ENCODE measurements at places on chromosomes 2 and 18. TPM values are rescaled to one million over a fixed set of nuclear protein-coding genes. Genes with fewer than 3 reads are reported as not detected.

PPP1R1C gene
- total RNA-seq = not detected

FZD7 gene
- total RNA-seq = 0.06 TPM

CAPN14 gene
- total RNA-seq = 0.67 TPM

ARID5A gene
- 181 TPM for total RNA-seq

TACR1 gene
- not detected for total RNA-seq

GALNT13 gene
- not detected for total RNA-seq

ORC4 gene
- 31.9 TPM for total RNA-seq

ASPRV1 gene
- total RNA-seq = 0.73 TPM

ARHGEF33 gene
- total RNA-seq = not detected

EPHA4 gene
- total RNA-seq = 13.8 TPM

GRCh38 chr2:86809481-86810121 is 18.9 kb upstream of the CD8A start:
- ATAC-seq = no peak

DNA sequence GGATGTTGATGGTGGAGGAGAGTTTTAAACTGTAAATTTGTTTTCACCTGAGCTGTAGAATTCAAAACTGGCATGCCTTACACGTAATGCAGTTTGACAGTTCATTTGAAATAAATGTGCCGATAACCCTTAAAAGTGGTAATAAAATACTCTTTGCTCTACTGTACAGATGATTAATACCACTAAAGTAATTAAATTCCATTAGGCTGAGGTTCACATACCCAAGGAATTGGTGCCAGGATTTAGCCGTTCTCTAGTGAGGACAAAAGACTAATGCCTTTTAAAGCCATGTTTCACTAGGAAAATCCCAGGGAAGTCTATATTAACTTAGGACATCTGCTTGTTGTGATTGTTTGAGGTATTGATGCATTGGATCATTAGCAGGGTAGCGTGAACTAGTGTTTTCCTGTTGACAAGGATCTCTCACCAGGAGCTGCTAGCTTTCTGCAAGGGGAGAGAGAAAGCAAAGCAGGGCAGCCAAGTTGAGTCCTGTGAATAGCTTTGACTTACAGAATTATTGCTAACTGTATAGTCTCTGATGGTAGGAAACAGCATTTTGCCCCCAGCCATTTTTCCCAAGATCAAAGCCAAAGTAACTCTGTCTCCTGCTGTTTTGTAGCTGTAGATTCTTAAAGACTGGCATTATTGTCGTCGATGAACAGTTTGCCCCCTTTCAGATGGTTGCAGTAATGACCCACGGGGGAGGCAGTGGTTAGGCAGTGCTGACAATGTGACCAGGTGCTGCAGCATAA is 280.9 kb upstream of the FANCL start:
- no peak for ATAC-seq

- no peak for ATAC-seq
Observed at GRCh38 chr2:128615571-128615970, 296.9 kb upstream of the HS6ST1 start.

DNA sequence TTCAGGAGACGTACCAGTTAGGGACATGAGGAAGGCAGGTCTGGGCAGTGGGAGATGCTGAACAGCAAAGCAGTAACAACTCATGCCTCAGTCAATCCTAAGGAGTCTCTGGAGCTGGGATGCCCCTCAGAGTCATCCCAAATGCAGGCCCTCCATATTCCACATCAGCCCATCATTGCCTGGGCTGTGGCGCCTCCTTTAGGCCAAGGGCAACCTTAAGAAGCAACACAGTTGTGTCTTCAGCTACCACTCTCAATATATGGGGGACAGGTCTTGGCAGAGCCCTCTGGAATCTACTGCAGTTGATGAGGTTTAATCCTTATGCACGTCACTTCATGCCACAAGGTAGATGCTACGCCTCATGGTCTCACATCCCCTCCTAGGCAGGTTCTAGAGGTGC is 682.0 kb upstream of the RAB6C start:
- ATAC-seq = no peak

DNA sequence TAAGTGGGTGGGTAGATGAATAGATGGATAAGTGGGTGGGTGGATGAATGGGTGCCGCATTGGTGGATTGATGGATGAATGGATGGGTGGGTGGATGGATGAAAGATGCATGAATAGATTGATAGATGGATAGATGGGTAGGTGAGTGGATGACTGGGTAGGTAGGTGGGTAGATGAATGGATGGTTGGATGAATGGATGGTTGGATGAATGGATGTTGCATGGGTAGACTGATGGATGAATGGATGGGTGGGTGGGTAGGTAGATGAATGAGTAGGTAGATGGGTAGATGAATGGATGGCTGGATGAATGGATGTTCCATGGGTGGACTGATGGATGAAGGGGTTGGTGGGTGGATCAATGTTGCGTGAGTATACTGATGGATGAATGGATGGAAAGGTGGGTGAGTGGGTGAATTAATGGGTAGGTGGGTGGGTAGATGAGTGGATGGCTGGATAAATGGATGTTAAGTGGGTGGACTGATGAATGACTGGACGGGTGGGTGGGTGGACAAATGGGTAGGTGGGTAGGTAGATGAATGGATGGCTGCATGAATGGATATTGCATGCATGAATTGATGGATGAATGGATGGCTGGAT is 30.5 kb downstream of the ANKMY1 start:
- ATAC-seq = no peak

DNA sequence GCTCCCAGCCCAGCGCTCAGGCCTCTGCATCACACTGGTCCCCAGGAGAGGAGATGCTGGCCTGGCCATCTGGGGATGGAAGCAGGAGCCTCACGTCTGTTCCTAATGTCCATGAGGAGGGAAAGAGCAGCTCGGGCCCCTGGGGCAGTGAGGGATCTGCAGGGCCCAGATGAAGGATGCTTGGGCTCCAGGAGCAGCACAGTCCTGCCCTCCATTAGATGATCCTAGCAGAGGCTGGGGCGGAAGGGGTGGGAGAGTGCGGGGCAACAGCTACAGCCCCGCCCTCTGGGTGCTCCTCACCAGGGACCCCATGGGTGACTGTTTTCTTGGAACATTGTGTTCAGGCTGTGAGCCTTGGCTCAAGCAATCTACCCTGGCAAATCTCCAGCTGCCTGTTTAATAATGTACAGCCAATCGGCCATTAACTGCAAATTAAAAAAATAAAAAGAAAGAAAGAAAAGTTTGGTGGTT is 49.7 kb downstream of the TNS1 start:
- no peak for ATAC-seq

- no peak for ATAC-seq
Observed at GRCh38 chr2:196696423-196697079, 57.0 kb downstream of the CCDC150 start.

GRCh38 chr2:161836664-161837063 is 212.4 kb downstream of the SLC4A10 start:
- no peak for ATAC-seq

GRCh38 chr2:42103829-42104228 is 56.0 kb downstream of the PKDCC start:
- no peak for ATAC-seq

- no peak for ATAC-seq
Observed at GRCh38 chr18:10736984-10737383, 211.2 kb downstream of the NAPG start.

GRCh38 chr2:68971591-68972231 is 2.7 kb upstream of the GKN1 start:
- ATAC-seq = peak; percentile 72

GRCh38 chr2:191942090-191942738 is 95.3 kb upstream of the CAVIN2 start:
- ATAC-seq = no peak

Data from activated T-helper 17 cell treated with anti-CD3 and anti-CD28 coated beads, Interleukin-2, amount 50 U/mL, for 72 hours (primary cell).